Osteocyte (in vitro differentiated cells): ENCODE measurements at places on chromosomes 11 and 22. TPM values are rescaled to one million over a fixed set of nuclear protein-coding genes. Genes with fewer than 3 reads are reported as not detected.
A peak's percentile ranks its signal among the peaks of the same experiment; 100 is the strongest.

GRCh38 chr22:28923826-28924732 lies 40.7 kb downstream of the ZNRF3 start:
- no peak for DNase-seq

DNA sequence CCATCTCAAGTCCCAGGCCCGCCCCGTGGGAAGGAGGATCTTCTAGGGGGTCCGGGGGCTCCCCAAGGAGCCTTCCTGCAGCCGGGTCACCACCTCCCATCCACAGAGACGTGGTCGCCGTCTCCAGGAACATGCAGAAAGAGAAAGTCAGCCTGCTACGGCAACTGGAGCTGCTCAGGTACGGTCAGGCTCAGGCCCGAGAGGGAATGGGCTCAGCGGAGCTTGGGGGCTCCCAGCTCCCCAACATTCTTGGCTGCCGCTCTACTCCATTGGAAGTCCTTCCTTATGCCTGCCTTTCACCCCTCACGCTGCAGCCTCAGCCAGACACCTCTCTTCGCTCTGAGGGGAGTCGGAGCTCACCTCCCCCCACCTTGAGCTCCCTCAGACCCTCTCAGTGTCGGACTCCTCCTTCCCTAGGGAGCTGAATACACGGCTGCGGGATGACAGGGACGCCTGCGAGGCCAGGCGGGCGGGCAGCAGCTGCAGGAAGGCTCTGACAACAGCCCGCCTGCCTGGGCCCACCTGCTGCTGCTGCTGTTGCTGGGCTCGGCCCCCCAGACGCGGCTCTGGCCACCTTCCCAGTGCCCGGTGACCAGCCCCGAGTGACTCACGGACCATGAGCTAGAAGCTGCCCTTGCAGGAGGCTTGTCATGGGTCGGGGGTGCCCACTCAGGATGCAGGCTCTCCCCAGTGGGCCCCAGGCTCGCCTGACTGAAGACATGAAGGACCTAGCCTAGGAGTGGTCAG lies 1.5 kb upstream of the CD151 start:
- DNase-seq = no peak

- no peak for DNase-seq
These were observed 18.1 kb upstream of the MRTFA start for GRCh38 chr22:40654522-40655167.

DNA sequence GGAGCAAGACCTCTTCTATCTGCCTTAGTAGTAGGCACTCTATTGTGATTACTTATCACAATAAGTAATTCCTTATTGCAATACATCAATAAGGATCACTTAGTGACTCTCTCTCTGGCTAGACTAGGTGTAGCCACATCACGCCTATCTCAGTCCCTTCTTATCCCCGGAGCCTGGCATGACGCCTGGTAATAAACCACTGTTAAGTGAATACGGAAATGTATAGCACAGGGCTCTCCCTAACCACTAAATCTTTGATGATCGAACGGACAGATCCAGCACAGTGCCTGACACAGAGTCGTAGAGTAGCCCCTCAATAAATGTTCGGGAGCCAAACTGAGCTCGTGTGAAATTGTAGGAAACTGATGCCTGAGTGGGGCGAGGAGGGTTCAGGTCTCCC lies 143.3 kb downstream of the FBXO7 start:
- DNase-seq = no peak

DNA sequence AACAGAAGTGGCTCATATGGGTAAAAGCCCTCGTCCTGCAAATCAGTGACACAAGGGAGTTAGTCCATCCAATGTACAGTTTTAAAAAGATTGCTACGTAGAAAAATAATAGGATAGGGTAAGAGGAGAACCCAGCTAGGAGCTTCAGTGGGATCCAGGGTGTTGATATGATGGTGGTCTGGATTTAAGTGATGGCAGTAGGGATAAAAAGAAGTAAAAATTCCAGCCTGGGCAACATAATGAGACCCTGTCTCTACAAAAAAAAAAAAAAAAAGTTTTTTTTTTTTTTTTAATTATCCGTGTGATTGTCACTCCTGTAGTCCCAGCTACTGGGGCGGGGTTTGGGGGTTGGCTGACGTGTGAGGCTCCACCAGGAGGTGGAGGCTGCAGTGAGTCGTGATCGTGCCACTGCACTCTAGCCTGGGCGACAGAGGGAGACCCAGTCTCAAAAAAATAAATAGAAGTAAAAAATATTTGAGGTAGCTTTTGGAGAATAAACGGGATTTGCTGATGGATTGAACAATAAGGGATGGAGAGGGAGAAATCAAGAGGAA lies 7.0 kb upstream of the L3MBTL2 start:
- no peak for DNase-seq

DNA sequence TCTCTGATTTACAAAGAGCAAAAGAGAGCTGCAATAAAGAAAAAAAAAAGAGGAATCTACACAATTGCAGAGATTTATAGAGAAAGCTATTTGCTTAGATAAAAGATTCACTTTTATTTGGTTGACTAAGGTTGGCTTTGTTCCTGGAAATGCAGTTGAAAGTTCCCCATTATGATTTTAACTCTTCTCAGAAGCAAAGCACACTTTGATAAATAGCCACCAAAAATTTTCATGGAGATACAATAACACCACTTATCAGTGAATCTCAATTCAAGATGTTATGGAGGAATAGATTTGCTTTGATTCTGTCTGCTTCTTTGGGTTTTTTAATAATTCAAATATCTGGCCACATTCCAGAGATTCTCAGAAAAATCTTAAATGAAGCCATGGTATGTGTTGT lies 88.5 kb upstream of the ANO3 start:
- no peak for DNase-seq

- peak; percentile 71 for DNase-seq
These were observed 175.3 kb upstream of the B3GAT1 start for GRCh38 chr11:134587345-134587744.

DNA sequence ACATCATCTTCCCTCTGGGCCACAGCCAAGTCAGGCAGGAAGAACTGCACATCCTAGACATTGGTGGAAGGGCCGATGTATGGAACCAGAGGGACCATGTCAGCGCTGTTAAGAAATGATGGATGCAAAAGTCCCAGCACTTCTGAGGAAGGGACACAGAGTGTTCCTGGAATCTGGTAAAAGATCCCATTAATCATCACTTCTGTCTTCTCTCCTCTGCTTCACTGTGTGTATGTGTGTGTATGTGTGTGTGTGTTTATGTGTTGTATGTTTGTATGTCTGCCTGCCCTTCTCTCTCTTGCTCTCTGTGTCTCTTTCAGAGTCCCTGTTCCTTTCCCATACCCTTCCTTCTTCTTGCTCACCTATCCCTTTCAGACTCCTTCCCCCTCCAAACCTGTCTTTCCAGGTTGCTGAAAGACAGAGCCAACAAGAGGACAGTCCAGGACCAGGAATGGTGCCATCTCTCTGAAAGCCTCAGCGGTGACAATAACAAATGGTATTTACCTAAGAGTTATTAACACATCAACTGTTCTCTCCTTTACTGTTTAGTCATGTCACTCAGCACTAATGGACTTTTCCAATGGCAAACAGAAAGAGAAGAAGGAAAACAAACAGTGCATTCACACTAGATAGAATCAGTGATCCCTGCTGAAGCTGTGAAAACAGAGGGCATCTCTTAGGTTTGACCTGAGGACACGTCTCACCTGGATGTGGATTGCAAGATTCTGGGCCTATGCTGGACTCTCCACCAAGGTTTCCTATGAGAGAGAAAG lies 47.1 kb downstream of the EHF start:
- no peak for DNase-seq

GRCh38 chr11:90510839-90511238 lies 288.0 kb upstream of the CHORDC1 start:
- no peak for DNase-seq

DNA sequence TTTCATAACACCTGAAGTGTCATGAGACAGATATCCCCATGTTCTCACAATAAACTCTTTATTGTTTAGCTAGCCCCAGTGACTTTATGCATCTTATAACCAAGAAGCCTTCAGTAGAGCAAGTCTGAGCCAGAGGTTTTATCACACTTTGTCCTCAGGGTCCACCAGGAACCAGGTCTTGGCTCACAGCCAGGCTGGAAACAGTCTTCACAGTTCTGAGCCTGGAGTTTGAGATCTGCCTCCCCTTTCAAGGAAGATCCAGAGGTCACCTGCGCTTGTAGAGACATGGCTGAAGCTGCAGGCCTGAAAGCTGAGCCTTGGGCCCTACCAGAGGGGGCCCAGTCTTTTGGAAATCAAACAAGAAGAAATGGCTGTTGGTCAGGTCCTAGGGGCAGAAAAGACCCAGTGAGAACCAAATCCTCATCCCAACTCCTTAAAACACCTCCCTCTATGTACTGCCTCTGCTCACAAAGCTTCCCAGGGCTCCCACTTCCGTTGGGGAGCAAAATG lies 3.5 kb downstream of the RRP8 start:
- DNase-seq = peak; percentile 67

- DNase-seq = peak; percentile 59
These were observed 423.5 kb upstream of the B3GAT1 start for GRCh38 chr11:134835561-134835960.

- no peak for DNase-seq
These were observed 42.5 kb upstream of the DEUP1 start for GRCh38 chr11:93288079-93288478.

DNA sequence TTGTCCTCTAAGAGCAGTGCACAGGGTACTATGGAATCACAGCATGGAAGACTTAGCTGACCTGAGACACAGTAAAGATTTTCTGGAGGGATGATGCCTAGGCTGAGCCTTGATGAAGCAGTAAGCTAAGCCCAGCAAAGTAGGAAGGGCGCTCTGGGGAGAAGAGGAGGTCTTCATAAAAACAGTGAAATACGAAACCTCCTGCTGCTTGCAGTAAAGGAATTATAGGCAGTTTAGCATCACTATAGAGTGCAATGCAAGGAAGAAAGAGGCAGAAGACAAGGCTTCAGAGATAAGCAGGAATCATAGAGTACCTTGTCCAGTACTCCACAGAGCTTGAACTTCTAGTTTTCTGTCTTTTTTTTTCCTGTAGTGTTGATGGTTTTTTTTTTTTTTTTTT lies 555.7 kb upstream of the CADM1 start:
- no peak for DNase-seq

GRCh38 chr11:8000390-8000789 lies 13.3 kb downstream of the EIF3F start:
- no peak for DNase-seq

DNA sequence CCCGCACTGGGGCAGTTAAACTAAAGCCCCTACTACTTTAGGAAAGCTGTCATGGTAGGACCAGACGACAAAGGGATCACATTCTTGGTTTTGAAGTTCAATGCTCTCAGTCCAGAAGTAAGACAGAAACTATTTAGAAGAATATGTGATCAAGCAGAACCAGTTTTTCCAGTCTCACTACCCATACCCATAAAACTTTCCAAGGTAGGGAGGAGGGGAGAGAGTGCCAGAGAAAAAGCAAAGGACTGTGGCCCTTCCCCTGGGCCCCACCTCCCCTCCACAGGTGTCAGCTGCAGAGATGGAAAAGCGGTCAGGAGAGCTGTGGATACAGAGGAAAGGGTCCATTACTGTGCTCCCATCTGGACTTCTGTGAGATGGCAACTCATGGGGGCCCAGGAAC lies 587.1 kb downstream of the SOX6 start:
- DNase-seq = no peak

DNA sequence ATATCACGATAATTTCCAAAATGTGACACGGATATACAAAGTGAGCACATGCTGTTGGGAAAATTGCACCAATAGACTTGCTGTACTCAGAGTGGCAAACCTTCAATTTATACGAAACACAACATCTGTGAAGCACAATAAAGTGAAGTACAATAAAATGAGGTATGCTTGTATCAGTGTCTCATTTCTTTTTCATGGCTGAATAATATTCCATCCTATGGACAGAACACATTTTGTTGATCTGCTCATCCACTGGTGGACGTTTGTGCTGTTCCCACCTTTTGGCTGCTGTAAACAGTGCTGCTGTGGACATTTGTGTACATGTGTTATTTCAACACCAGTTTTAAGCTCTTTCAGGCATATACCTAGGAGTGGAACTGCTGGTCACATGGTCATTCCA lies 78.7 kb upstream of the CCND1 start:
- no peak for DNase-seq

- no peak for DNase-seq
These were observed 111.0 kb downstream of the DBX1 start for GRCh38 chr11:20049231-20049630.

GRCh38 chr11:69252490-69252837 lies 41.5 kb upstream of the MYEOV start:
- DNase-seq = no peak

GRCh38 chr11:38460429-38460828 lies 1862.4 kb upstream of the RAG2 start:
- DNase-seq = no peak

- DNase-seq = no peak
These were observed 189.9 kb downstream of the ARHGAP42 start for GRCh38 chr11:100876815-100877520.

GRCh38 chr11:111439901-111440300 lies 60.8 kb upstream of the POU2AF1 start:
- no peak for DNase-seq

DNA sequence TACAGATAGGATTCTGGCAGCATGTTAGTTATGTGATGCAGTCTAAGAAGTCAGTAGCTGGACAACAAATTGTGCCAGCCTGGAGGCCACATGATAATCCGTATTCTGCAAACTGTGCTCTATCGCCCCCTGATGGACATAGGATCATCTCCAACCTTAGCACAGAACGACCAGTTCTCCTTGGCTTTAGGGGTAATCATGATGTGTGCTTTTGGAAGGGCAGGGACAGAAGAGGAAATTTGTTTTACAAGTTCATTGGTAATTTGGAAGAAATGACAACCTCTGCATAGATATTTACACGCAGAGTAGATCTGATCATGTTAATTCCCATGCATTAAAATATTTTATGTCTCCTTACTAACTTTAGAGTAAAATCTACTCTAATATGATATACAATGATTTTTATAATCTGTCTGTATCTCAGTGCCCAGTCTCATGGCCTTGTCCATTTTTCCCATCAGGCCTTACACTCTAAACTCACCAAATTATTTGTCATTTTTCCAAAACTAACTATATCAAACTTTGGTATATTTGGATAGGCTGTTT lies 12.1 kb downstream of the OR10D3 start:
- no peak for DNase-seq

Gene XNDC1N
- 9.4 and 11.8 TPM in 2 replicates for total RNA-seq

Gene MAP6
- 2.3 and 3.0 TPM in 2 replicates for total RNA-seq

Gene TMPRSS5
- 0.60 and 1.6 TPM in 2 replicates for total RNA-seq

Gene LRFN4
- 41.7 and 45.0 TPM in 2 replicates for total RNA-seq

Gene PATE4
- total RNA-seq = not detected in 2 replicates

Gene SLC22A9
- total RNA-seq = not detected in 2 replicates

Gene TLCD5
- 10.9 and 11.6 TPM in 2 replicates for total RNA-seq

Gene MPZL2
- not detected in 2 replicates for total RNA-seq

Gene MYOD1
- total RNA-seq = not detected in 2 replicates

Gene SMTNL1
- not detected in 2 replicates for total RNA-seq

Gene TP53AIP1
- total RNA-seq = not detected in 2 replicates
